GM19239 (cell line): ENCODE measurements at places on chromosomes 13 and 19.

GRCh38 chr13:66803808-66804456, 426.2 kb downstream of the PCDH9 start:
- no peak for DNase-seq

GRCh38 chr13:66556306-66556705, 673.8 kb downstream of the PCDH9 start:
- DNase-seq: no peak

DNA sequence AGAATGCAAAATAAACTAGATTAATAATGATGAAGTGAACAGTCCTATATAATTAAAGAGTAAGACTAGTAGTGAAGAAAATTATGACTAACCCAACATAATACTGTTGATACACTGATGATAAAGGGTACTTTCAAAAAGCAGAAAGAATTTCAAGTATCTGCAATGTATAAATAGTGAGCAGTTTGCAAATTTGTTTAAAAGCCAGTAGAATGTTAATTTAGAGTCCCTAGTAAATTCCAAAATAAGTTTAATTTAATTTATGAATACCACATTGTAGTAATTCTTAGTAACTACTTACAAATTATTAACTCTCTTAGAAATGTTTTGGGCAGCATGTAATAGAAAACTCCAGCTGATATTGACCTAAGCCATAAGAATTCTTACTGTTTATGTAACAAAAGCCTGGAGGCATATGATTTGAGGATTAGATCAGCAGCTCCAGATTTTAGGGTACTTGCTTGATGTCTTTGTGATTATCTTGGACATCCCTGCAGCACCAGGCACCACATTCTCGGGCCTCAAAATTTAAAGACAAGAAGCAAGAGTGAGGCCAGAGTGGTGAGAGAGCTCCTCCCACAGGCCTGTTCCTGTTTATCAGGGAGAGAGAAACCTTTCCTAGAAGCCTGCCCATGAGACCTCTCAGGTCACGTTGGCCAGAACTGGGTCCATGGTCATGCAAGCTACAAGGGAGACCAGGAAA, 67.6 kb upstream of the TDRD3 start:
- peak; percentile 14 for DNase-seq

DNA sequence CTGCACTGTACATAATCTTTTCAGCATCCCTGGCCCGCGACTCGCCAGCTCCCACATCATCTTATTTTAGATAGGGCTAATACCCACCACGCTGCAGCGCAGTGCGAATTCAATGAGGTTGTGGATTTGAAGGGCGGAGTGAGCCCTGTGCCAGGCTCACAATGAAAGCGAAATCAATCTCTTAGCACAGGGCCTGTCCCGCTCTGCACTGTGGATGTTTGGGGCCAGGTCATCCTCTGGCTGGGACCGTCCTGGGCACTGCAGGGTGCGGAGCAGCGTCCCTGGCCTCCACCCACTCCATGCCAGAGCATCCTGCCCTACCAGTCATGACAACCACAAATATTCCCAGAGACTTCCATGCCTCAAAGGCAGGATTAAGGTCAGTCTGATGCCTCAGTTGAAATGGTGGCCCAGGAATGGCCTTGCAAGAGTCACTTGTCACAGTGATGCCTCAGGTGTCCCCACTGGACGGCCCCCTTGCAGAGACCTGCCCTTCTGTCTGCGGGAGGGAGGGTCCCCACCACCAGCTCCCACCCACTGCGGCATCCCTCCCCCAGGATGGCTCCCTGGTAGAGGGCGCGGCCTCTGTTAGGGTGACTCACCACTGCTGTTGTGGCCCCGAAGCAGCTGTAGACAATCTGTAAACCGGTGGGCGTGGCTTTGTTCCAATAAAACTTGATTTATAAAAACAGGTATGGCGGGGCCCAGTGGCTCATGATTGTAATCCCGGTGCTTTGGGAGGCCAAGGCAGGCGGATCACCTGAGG, 5.6 kb downstream of the UHRF1 start:
- no peak for DNase-seq

DNA sequence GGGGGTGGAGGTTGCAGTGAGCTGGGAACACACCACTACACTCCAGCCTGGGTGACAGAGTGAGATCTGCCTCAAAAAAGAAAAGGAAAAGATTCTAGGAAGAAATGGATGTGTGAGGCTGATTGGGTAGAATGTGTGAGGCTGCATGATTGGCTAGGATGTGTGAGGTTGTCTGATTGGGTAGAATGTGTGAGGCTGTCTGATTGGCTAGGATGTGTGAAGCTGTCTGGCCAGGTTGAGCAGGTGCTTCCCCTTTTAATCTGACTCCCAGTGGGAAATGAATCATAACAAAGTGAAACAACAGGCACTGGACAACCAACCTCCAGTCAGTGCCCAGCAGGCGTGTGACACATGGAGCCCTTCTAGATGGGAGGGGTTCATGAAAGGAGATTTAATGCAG, 14.7 kb downstream of the C13orf46 start:
- no peak for DNase-seq

GRCh38 chr13:54628383-54628782, 1599.8 kb downstream of the OLFM4 start:
- no peak for DNase-seq

GRCh38 chr13:58476206-58476918, 844.8 kb downstream of the PCDH17 start:
- DNase-seq: no peak

- no peak for DNase-seq
Observed at GRCh38 chr13:28671126-28671792, 12.3 kb downstream of the POMP start.

- no peak for DNase-seq
Observed at GRCh38 chr19:313169-313987, 22.2 kb upstream of the PLPP2 start.

DNA sequence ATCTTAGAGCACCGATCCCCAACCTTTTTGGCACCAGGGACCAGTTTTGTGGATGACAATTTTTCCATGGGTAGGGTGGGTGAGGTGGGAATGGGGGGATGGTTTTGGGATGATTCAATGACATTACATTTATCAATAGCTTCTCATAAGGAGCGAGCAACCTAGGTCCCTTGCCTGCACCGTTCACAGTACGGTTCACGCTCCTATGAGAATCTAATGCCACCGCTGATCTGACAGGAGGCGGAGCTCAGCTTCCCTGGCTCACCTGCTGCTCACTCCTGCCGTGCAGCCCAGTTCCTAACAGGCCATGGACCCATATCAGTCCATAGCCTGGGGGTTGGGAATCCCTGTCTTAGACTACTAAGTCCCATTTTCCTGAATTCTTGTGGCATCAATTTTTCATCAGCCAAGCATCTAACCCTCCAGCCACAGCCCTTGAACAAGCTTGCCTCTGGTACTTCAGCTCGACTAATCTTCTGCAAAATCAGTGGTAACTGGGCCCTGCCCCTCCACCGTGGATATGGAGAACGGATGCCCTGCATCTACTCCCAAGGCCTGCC, 37.0 kb upstream of the MAP3K10 start:
- no peak for DNase-seq

DNA sequence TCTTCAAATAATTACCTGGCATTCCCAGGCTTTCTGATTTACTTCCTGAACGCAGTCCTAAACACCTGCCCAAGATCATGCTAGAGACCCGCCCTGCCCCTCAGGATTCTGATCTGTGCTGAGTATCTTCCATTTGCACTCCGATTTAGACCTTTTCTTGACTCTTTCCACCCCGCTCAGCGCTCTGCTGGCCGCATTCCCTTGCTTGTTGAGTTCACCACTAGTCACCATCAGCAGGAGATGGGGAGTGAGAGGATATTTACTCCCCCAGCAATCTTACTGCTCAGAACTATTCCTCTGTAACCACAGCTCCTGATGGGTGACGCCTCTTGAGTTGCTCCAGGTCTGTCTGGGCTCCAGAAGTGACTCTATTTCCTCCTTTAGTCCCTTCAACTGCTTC, 419.4 kb upstream of the MIR17HG start:
- no peak for DNase-seq

DNA sequence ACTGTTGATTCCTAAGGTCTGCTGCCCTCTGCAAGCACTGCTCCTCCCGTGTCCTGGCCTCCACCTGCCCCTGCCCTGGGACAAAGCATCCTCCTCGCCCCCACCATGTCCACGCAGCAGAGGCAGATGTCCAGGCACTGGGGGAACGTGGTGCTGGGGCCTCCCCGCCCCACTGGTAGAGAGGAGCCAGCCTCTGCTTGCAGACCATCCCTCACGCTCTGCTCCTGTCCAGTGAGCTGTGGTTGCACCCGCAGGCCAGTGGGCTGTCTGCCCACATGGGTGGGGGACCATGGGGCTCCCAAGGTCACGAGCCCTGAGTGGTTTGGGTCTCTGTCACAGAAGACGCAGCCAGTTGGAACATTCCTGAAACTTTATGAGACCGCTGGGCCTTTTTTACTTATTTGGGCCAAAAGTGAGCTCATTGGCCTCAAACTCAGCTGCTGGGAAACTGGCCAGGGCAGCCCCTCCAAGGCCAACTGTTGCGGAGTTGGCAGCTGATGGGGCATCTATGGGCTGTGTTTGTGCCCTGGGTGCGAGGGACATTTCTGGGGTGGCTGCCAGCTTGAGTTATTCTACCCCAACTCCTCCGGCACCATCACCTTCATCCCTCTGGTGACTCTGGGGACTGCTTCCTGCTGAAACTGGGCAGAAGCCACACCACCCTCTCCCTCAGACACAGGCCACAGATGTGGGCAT, 64.8 kb upstream of the F7 start:
- no peak for DNase-seq

GRCh38 chr13:25800523-25800922, 251.3 kb downstream of the SHISA2 start:
- DNase-seq: no peak

GRCh38 chr13:20891768-20892167, 10.8 kb downstream of the XPO4 start:
- no peak for DNase-seq

GRCh38 chr13:85536706-85537105, 262.5 kb downstream of the SLITRK6 start:
- no peak for DNase-seq

- no peak for DNase-seq
Observed at GRCh38 chr19:55491546-55492360, 3.5 kb downstream of the SSC5D start.

- no peak for DNase-seq
Observed at GRCh38 chr13:111265006-111265700, 55.3 kb upstream of the TEX29 start.

DNA sequence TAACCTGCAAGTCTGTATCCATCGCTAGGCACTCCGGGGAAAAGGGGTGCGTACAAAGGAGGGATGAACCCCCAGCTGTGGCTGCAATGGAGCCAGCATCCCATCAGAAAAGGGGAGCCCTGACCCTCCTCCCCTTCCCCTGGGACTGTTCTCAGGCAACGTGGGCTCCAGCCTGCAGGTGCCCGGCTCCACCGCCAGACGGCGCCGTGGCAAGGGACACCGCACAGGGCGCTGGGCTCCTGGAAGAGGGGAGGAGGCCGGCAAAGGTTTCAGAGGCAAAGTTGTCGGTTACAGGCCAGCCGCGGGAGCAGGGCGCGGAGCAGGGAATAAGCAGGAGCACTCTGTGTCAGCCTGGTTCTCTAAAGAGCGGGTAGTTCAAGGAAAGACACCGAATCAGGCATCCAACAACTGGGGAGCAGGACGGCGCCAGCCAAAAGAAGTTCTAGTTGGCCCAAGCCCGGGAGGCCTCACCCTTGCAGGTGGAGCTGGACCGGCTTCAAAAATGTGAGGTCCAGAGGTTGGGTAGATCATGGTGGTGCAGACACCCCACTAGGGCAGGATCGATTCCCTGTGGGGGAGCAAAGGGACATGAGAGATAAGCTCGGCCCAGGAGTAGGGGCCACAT, 53.0 kb upstream of the ATP12A start:
- DNase-seq: no peak

DNA sequence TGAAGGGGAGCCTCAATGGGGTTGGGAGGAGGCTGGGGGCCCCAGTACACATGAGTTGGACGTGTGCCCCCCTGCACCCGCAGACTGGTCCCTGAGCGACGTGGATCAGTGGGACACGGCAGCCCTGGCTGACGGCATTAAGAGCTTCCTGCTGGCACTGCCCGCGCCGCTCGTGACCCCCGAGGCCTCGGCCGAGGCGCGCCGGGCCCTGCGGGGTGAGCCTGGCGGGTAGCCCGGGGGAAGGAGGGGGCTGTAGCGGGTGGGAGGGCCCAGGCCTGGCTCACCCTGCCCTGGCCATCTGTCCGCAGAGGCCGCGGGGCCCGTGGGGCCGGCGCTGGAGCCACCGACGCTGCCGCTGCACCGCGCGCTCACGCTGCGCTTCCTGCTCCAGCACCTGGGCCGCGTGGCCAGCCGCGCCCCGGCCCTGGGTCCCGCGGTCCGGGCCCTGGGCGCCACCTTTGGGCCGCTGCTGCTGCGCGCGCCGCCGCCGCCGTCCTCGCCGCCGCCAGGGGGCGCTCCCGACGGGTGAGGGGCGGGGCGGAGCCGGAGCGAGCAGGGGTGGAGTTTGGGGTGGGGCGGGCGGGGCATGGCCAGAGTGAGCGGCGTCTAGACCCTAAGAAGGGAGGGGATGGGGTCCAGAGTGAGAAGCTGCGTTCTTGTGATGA, 8.1 kb downstream of the PIK3R2 start:
- peak; percentile 96 for DNase-seq

GRCh38 chr19:30225676-30226463, 146.3 kb upstream of the ZNF536 start:
- DNase-seq: no peak

- DNase-seq: no peak
Observed at GRCh38 chr19:6210091-6210490, 69.7 kb downstream of the MLLT1 start.

- DNase-seq: no peak
Observed at GRCh38 chr19:6856749-6857372, 30.5 kb upstream of the ADGRE1 start.

- no peak for DNase-seq
Observed at GRCh38 chr19:47152632-47153031, 22.0 kb downstream of the SAE1 start.

DNA sequence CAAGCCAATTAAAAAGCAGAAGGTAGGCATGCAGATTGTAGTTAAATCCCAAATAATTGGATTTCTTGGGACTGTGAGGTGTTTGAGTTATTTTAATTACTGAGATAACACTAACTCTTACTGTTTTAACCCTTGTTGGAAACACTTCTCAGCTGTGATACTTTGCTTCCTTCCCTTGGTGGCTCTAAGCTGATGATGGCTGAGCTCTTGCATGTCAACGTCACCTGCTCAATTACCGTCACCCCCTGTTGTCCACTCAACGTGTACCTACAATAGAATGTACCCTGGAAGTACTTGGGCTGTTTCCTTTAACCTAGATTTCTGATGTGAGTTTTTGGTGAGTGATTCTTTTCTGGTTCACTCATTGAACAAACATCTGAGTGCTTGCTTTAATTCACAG, 303.4 kb downstream of the SLC7A1 start:
- no peak for DNase-seq

DNA sequence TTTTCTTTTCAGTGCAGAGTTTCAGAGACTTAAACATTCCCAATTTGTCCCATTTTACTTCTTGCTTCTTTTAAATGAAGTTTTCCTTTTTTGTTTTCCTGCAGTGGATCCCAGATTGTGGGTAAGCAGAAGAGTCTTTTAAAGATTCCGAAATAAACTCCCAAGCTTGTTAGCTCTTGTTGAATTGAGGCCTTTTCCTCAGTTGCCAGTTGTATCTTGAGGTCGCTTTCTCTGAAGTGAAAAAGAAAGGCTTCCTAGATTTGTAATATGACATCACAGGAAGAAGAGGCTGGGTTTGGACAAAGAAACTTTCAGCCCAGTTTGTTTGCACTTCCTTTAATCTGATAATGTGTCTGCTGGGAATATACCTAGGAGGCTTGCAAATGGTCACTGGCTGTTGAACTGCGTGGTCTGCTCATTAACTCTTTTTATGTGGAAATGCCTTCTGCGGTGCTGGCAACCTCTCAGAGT, at the start of gene LPAR6:
Gene LPAR6 (minus strand): TSS at position 233 of the 471 bp plus-strand sequence. CDS start 690 bp downstream, outside the sequence.
- no peak for DNase-seq
